ENCODE measurements at places on chromosomes 11 and 22. TPM values are rescaled to one million over a fixed set of nuclear protein-coding genes. Genes with fewer than 3 reads are reported as not detected.
A peak's percentile ranks its signal among the peaks of the same experiment; 100 is the strongest.

The ANKK1 gene
- 0.08 TPM for total RNA-seq

The C11orf87 gene
- total RNA-seq = not detected

The TMEM132A gene
- 2.1 TPM for total RNA-seq

The C11orf21 gene
- 0.35 TPM for total RNA-seq

DNA sequence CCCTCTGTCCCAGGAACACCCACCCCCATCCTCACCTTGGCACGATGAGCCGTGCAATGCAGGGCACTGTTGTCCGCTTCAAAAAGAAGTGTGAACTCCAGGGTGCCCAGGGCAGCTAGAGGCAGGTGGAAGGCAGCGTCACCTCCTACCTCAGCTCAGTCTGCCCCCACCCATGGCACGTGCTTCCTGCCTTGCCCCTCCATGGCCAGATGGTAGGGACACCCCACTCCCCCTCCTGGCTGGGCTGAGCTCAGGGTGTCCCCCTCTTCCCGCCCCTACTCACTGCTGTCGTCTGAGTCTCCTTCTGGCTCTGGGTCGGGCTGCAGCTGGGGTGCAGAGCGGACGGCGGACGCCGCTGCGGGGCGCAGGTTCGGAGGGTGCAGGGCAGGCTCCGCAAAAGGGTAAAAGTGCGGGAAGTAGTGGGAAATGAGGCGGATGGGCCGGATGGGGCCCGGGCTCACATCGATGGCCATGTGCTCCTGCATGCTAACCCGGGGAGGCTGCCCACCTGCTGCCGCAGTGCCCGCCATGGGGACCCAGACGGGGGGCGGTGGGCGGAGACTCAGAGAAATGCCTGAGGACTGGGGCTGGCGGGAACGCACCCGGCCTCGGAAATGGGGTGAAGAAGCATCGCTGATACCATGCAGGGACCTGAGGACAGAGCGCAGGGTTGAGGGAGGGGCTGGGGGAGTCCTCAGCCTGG lies 9.1 kb downstream of the NDUFV1 start:
- no peak for DNase-seq

DNA sequence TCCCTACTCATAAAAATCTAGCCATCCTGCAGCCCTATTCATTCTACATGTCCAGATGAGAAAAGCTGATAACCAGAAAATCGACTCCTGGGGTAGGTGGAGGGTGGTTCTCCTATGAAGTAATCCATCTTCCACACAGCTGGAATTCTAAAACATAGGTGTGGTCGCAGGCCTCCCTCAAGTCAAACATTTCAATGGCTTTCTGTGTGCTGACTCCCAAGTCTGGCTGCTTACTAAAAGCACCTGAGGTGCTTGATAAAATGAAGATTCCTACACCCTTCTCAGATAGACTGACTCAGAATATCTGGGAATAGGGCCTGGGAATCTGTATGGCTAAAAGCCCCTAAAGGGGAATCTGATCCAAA lies 26.1 kb downstream of the IRAG1 start:
- no peak for DNase-seq

DNA sequence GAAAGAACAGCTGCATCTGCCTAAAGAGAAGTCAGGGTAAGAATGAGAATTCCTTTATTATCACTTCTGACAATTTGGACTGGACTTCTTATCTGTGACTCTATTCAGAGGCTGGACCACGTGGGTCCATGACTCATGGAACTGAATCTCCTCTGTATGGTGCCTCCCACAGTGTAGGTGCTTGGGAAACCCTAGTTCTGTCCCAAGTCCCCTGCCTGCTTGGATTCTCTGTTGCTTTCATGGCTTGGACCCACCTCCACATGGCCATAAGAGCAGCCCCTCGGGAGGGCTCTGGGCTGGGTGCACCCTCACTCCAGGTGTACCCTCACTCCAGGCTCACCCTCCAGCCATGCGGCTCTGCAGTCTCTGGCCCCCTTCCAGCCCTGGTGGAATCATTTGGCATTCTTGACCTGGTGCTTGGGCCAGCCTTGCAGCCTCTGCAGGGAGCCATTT lies 153.4 kb downstream of the CACNA1I start:
- peak; percentile 27 for DNase-seq

DNA sequence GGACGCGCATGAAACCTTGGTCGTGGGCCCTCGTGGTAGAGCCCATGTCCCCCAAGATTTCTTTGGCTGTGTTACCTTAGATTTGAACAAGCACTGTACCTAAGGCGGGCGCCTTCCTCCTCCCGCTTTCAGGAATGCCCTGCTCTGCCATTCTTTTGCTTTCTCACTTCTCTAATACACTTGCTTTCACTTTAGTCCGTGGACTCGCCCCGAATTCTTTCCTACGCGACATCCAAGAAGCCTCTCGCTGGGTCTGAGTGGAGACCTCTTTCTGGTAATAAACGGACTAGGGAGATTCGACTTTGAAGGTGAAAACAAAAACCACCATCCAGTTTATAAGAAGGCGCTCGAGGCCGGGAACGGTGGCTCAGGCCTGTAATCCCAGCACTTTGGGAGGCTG lies 1.2 kb upstream of the NUP50 start:
- no peak for DNase-seq

- no peak for DNase-seq
These were observed 206.5 kb downstream of the NELL1 start for GRCh38 chr11:20875889-20876288.

DNA sequence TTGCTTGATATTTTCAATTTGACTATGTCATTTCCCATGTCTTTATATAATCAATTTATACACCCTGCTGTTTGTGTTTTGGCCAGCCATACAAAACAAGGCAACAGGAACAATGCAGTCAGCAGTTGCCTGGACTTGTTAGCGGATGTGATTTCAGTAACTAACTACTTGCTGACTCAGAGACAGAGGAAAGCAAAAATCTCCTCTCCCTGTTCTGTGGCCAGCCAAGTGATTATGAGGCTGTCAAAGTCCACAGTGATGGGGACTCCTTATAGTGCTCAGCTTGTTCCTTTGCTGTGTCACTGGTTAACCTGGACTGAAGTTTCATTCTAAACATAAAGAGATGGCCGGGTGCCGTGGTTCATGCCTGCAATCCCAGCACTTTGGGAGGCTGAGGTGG lies 32.6 kb upstream of the APLP2 start:
- no peak for DNase-seq

GRCh38 chr22:27788500-27789288 lies 12.9 kb downstream of the MN1 start:
- no peak for DNase-seq

DNA sequence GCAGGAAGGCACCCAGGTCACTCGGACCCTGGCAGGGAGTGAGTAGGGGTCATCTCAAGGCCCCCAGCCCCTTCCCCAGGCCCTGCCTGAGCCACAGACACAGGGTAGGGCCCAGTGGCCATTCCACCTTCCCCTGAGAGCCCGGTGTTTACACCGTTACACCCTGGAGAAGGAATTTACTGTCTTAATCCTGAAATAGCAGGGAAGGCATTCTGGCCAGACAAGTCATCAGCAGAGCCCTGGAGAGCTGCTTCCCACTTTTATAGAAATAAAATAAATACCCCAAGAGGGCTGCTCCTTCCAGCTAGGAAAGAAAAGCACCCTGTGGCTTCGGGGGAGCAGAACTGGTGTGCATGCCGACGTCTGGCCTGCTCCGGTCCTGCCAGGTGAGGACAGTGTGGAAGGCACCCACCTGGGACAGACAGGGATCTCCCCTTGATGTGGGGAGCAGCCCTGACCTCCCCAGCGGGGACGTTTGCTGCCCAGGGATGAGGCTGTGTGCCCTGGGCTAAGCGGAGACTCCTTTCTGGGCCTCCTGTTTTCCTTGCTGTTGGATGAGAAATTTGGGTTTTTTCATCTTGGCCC lies 180.0 kb downstream of the MN1 start:
- DNase-seq = no peak

- no peak for DNase-seq
These were observed 442.9 kb downstream of the DYNC2H1 start for GRCh38 chr11:103552086-103552485.

DNA sequence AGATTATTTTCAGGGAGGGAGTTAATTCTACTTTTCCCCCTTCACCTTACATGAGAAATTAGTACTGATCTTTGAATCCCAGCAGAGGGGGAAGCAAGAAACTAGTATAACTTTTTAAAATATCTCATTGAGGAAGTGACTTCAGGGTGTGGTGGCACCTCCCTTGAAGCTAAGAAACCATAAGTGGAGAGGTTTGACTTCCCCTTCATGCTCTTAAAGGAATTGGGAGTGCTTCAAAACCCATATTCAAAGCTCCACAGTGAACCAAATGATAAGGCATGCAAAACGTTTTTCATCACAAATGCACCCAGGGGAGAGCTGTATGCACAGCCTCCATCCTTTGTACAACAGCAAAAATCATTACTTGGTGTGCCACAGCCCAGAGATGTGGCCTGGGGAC lies 540 bp downstream of the MS4A14 start:
- DNase-seq = no peak
